AG04450 (cell line): ENCODE measurements at places on chromosomes 16 and 17.

GRCh38 chr17:83115202-83115651, 35.8 kb downstream of the METRNL start:
- DNase-seq, result no peak

- DNase-seq, result no peak
These were observed 3.6 kb upstream of the KDM8 start for GRCh38 chr16:27199736-27200135.

- no peak for DNase-seq
These were observed 2.6 kb upstream of the NTN1 start for GRCh38 chr17:9018726-9019125.

- DNase-seq, result no peak
These were observed 5.2 kb upstream of the OR1F1 start for GRCh38 chr16:3182608-3183444.

DNA sequence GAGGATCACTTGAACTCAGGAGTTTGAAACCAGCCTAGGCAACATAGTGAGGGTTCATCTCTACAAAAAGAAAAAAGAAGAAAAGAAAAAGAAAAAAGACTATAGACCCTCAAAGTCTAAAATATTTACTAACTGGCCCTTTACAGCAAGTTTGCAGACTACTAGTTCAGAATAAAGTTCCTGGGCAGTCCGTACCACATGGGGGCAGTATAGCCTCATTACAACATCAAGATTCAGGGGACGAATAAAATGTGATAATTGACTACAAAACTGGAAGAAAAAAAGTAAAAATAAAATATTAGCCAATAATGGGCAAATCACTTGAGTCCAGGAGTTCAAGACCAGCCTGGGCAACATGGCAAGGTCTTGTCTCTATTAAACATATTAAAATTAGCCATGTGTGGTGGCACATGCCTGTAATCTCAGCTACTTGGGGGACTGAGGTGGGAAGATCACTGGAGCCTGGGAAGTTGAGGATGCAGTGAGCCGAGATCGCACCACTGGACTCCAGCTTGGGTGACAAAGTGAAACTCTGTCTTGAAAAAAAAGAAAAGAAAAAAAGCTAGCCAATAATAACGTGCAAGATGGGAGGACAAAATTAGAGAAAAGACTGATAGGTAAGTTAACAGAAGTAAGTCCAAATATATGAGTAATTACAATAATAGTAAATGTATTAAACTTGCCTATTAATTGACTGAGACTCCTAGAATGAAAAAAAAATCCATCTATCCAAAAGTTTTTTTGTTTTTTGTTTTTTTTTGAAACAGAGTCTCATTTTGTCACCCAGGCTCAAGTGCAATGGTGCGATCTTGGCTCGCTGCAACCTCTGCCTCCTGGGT, 129.4 kb upstream of the SEC14L1 start:
- no peak for DNase-seq

GRCh38 chr17:7293159-7293558, 1.3 kb downstream of the YBX2 start:
- no peak for DNase-seq

GRCh38 chr17:74514632-74515334, 16.5 kb downstream of the CD300LB start:
- no peak for DNase-seq

GRCh38 chr17:57550016-57550415, 195.1 kb downstream of the CCDC182 start:
- no peak for DNase-seq

DNA sequence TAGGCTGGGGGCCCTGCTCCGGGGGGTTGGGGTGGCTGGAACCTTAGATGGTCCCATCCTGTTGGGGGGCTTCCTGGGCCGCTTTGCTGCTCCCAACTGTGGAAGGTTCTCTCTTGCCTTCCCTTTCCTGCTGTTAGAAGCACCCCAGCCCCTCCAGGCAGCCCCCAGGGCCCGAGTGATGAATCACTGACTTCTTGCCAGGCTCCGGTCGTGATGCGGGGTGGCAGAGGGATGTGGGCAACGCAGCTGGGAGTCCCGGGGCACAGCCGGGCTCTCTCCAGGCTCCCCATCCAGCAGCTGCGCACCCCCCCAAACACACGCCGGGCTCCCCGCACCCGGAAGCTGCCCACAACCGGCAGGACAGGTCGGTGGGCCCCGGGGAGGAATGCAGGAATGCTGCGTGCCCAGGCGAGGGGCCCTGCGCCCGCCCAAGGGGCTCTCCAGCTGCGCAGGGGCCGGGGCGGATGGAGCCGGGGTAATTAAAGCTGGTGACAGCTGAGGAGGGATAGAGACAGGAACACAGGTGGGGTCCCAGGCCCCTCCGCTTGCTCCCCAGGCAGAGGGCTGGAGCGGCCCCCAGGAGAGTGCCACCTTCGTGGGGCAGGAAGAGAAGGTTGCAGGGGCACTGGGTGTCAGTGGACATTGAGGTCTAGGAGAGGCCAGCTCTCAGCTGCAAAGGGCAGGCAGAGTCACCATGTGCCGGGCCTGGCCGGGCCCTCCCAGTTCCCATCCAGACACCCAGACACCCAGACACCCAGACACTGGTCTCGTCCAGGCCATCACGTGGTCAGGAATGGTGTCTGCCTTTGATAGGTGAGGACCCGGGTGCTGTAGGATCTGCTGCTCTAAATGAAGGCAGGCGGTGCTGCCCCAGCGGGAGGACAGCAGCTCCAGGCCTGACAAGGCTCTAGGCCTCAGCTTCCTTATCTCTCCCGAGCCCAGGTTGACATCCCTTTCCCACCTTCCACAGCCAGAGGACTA, 15.0 kb upstream of the SLC38A10 start:
- no peak for DNase-seq

DNA sequence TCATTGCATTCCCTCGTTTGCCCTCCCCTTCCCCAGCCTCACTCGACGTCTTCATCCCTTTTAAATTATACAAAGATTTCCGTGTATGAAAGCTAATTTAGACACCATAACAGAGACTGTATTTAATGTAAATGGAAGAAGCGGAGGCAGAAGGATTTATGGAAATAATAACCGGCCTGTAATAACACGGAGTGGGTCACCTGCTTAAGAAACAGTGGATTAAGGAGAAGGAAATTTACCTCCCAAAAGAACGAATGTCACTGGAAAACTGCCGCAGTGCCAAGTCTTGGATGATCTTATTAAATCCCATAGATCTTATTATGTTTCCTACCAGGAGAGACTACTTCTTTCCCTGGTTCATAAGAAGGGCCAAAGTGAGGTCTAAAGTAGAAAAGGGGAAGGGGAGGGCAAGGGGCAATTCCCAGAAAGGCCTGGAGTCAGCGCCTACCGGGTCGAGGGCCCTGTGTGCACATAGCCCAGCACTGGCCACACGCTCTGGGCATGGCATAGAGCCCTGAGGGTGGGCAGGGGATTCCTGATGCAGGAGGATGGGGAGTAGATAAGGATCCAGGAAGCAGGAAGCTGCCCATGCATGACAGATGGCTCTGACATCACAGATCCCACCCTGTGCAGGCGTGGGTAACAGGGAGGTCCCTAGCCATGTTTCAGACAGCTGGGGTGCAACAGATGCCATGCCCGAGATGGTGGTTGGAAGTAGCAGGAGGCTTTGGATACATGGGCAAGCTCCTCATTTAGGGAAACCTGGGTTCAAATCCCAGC, 56.2 kb upstream of the RPL38 start:
- no peak for DNase-seq

- DNase-seq, result no peak
These were observed 6.7 kb upstream of the CIITA start for GRCh38 chr16:10870137-10870776.

DNA sequence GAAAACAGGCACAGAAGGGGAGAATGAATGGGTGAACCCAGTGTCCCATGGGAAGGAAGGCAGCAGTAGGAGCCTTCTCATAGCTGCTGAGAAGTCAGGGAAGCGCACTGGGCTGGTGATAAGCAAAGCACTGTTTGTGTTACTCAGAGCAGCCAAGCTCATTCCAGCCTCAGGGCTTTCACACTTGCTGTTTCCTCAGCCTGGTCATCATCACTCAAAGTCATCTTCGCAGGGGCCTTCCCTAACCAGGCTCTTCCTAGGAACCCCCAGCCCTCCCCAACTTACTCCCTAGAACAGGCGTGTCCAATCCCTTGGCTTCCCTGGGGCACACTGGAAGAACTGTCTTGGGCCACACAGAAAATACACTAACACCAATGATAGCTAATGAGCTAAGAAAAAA, 32.1 kb upstream of the LONP2 start:
- no peak for DNase-seq

DNA sequence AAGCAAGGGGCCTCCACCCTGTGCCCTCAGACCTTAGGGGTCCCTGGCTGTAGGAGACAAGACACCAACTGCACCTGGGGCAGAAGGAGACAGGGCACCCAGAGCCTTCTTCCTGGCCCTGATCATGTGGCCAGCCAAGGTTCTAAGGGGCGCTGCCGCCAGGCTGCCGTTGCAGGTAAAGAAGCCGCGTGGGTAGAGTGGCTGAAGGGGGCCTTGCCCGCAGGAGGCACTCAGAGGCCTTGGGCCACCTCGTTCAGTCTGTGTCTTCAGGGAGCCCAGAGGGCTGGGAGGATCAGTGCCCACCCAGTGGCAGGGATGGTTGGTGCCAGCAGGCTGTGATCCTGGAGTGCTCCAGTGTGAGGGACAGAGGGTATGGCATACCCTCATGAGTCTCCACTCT, 1.6 kb upstream of the AATK start:
- no peak for DNase-seq

- no peak for DNase-seq
These were observed 35.4 kb upstream of the LITAF start for GRCh38 chr16:11621920-11622651.

DNA sequence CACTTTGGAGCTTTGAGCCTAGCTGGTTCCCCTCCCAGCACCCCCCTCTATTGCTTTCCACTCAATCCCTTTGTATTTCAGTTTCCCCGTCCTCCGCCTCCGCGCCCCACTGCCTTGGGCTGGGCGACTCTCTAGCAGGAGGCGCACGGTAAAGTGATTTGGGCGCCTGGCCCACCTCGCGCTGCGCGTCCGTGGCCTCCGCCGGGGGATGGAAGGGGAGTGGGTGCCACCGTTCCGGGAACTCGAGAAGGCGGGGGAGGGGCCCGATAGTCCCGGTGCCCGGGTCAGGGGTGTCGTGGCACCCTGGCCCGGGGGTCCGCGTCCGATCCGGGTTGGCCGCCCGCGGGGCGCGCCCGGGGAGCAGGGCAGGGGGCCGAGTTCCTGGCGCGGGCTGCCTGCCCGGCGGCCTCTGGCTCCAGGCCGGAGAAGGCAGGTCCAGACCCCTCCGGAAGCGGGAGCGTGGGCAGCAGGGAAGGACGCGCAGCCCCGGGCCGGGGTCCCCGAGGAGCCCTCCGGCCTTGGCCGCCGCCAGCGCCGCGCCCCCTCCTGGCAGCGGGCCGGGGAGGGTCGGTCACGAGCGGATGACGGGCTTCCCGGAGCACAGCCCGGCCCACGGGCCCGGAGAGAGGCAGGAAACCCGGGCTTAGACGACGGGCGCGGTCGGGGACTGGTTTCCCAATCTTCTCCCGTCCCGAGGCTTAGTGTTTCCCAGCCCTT, 15.8 kb downstream of the MEOX1 start:
- DNase-seq, result no peak

GRCh38 chr16:19613834-19614233, 58.3 kb downstream of the VPS35L start:
- no peak for DNase-seq

DNA sequence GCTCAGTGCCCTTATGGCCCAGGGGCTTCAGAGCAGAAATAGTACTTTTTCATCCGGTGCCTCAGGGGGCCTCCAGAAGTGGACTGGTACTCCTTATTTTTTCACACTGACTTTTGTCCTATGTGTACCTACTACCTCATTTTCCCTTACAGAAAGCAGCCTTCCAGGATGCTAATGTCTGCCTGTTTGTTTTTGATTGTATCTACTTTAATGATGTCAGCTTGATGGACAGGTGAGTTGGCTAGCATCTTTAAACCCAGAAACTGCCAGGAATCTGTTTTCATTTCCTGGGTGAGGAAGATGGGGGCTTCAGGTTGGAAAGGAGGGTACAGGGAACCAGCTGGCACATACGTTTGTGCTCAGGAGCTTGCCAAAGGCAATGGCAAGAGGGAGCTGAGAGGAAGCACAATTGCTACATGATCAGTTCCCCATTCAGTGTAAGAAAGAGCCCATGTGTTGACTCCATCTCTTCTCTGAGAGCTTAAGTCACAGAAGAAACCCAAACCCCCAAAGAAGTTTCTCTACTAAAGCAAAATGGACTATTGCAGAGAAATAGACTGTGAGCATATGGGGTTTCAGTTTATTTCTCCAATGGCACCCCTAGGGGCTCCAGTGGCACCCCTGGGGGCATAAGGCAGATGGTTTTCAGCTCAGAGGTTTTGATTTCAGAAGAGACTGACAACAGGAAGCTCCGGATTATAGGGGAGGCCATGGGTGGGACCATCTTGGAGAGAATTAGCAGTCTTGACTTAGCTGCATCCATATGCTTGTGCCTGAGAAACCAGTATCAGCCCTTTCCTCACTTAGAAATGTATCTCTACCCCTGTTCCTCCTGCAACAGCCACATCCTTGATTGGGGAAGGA, 16.3 kb downstream of the LIG3 start:
- no peak for DNase-seq

DNA sequence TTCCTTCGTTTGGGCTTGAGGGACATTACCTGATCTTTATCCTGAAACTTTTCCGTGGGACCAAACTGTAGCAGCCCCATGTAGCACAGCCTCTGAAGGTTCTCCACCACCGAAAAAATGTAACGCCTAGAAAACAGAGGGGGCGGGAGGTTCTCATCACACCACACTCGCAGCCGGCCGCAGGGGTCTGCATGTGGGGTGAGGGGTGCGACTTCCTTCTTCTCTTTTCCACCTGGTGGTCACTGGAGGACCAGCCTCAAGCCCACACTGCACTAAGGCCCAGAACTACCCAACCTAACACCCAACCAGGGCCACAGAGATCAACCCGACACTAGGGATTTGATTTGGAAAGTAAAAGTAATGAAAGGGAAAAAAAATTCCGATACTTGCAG, 57.1 kb downstream of the GTF3C1 start:
- no peak for DNase-seq

DNA sequence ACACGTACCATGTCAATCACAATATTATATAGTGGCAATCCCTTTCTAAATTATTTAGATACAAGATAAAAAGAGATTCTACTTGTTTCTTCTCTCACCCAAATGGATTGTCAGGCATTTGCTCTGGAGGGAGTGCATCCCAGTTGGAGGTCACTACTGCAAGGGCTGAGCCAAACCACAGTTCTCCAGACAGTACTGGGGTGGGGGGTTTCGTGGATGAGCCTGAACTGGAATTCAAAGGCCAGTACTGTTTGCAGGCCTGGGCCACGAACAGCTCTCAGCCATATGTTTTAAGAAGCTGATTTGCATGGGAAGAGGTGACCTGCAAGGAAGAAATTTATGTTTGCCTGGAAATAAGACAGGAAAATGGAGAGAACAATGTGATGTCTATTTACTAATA, 314.9 kb downstream of the PMP22 start:
- no peak for DNase-seq
